ENCODE measurements at places on chromosomes 11 and 22.
A peak's percentile ranks its signal among the peaks of the same experiment; 100 is the strongest.

- DNase-seq, result no peak
Measured at GRCh38 chr22:43846966-43847365, 15.3 kb downstream of the SULT4A1 start.

- DNase-seq, result no peak
Measured at GRCh38 chr11:117735350-117735977, 61.6 kb downstream of the DSCAML1 start.

DNA sequence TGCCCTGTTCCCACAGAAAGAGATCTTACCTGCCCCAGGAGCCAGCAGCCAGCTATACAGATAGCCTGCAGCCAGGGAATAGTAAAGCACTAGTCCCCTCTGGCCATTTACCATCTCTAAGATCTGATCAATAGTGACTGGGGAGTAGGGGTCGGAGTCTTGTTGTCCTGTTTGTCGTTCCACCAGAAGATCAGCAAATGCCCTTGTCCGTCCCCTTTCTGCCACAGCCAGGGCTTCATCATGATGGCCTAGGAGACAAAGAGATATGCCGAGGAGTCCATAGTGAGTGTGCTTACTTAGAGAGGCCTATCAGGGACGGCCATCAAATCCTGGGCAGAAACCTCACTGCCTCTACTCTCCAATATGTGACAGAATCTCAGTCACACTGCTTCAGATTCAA lies 177.1 kb upstream of the PITPNB start:
- no peak for DNase-seq

- DNase-seq, result no peak
Measured at GRCh38 chr22:35605851-35606481, 11.2 kb downstream of the MB start.

DNA sequence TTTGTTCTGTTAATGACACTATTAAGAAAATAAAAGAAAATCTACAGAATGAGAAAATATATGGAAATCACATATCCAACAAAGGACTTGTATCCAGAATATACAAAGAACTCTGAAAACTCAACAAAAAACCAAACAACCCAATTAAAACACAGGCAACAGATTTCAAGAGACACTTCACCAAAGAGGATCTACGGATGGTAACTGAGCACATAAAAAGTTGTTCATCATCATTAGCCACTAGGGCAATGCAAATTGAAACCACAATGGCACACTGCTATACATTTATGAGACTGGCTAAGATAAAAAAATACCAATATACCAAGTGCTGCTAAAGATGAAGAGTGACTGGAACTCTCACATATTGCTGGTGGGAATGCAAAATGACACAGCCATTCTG lies 34.5 kb upstream of the SLC25A1 start:
- no peak for DNase-seq

DNA sequence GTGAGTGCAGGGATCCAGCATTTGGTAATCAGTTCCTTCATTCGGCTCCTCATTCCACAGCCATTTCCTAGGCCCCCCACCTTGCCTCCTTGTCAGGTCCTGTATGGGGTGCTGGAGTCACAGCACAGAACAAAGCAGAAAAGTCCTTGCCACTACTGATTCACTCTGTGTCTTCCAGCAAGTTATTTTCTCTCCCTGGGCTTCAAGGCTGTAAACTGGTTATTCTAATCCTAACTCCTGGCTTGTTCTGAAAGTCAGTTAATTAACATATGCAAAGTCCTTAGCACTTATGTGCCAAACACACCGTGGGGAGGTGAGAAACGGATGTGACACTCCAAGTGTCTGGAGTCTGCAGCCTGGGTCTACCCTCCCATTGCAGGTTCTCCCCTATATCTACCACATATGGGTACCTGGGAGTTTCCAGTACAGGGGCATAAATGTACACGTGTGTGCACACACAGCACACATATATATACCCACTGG lies 30.6 kb upstream of the PDE2A start:
- DNase-seq, result no peak

DNA sequence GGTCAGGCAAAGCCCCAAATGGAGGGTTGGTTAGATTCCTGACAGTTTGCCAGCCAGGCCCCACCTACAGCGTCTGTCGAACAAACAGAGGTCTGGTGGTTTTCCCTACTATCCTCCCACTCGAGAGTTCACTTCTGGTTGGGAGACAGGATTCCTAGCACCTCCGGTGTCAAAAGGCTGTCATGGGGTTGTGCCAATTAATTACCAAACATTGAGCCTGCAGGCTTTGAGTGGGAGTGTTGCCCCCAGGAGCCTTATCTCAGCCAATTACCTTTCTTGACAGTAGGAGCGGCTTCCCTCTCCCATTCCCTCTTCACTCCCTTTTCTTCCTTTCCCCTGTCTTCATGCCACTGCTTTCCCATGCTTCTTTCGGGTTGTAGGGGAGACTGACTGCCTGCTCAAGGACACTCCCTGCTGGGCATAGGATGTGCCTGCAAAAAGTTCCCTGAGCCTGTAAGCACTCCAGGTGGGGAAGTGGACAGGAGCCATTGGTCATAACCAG lies 4.7 kb upstream of the TTC36 start:
- DNase-seq, result no peak

DNA sequence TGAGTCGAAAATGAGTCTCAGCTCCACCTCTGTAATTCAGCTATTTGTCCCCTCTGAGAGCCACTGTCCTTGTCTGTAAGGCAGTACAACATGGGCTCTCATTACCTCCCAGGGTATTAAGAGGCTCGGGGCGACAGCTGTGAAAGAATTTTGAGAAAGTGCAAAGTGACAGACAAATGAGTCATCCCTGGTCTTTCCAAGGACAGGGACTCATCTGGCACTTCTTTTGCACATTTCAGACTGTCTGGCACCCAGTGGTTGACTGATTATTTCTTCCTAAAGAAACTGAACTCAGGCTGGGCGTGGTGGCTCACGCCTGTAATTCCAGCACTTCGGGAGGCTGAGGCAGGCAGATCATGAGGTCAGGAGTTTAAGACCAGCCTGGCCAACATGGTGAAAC lies 62.1 kb upstream of the ARFGAP3 start:
- no peak for DNase-seq

GRCh38 chr22:29323641-29324040 lies 8.1 kb upstream of the RASL10A start:
- no peak for DNase-seq

GRCh38 chr11:4936745-4937144 lies 10.7 kb downstream of the OR51A4 start:
- DNase-seq, result no peak

GRCh38 chr11:119538753-119539152 lies 115.8 kb upstream of the THY1 start:
- DNase-seq, result no peak

- no peak for DNase-seq
Measured at GRCh38 chr11:67197606-67198005, 68.7 kb upstream of the GRK2 start.

- no peak for DNase-seq
Measured at GRCh38 chr11:65182258-65183170, 786 bp downstream of the CAPN1 start.

DNA sequence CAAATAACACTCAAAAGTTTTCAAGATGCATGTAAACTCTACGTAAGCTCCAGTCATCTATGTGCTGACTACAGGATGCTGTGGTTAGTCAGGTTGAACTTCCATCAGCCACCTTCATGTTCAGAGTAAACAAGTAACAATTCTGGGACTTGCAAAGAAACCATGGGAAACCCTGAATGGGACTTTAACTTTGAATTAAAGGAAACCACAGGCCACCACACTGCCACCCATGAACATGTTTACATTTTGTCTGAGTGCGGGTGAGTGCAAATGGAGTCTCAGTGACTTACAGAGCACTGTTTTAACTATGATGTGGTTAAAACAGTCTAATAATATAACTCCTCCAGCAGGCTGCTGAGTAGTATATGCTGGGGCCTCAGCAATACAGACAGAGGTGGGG lies 12.9 kb upstream of the SYTL2 start:
- DNase-seq, result peak; percentile 88

DNA sequence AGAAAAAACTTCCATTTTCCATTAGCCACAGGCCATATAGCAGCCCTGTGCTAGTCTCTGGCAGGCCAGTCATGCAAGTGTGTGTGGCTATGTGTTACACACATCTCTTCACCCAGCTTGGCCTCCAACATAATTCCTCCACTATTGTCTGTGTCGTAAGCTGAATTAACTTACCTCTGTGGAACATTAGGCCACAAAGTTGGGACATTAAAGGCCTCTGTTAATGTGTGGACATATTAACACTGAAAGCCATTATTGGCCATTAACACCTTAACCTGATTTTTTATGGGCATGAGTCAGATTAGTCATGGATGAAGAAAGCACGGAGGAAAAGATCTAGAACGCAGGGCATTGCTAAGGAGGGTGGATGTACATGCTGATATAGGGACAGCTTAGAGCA lies 100.1 kb downstream of the DBX1 start:
- no peak for DNase-seq

- DNase-seq, result peak; percentile 57
Measured at GRCh38 chr22:30309951-30310741, 16.6 kb downstream of the TBC1D10A start.

DNA sequence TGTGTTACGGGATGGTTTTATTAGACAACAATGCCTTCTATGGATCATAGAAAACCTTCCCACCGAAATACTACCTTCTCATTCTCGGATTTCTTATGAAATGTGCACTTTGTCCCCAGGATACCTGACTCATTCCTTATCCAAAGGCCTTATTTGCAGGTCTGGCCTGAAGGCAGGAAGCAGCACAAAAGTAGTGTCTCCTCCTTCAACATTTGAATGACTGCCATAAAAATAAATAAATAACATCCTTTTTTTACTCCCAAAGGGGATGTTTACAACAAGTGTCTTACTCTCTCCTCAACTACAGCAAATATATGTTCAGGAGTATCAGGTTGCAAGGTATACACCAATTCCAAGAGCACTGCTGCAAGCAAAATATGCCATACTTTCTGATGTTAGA lies 41.6 kb upstream of the PAK1 start:
- no peak for DNase-seq

GRCh38 chr11:75029836-75030631 lies 41.3 kb downstream of the NEU3 start:
- DNase-seq, result no peak

GRCh38 chr11:8230178-8230859 lies 33.4 kb downstream of the LMO1 start:
- DNase-seq, result no peak

DNA sequence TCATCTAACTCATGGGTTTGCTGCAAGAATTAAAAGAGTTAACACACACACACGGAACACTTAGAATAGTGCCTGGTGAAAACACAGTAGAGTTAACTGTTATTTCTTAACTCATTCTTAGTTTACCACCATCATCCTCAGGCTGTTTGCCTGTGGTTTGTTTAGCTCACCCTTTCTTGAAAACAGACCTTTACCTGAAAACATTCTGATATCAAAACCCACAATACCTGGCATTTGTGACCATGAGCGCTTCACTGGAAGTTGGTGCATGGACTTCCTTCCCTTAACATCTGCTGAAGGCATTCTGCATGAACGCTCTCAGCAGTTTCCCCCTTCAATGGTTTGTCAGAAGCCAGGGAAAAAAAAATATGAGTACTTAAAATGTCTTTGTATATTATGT lies 256.0 kb downstream of the ETS1 start:
- no peak for DNase-seq

DNA sequence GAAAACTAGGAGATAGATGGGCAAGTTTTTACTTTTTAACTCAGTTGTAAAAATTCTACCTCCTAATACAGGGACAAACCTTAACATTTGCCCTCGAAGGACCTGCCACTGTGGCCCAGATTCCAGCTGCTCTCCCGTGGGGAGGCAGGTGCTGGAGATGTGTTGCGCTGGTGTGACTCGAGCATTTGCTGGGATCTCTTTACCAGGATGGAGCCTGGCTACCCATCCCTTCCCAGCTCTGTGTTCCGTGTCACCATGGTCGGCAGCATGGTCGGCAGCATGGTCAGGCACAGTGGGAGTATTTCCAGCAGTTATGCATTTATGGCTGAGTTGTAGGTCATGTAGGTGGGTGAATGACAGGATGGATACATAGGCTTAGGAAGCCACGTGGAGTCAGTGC lies 41.1 kb downstream of the OTOG start:
- no peak for DNase-seq

DNA sequence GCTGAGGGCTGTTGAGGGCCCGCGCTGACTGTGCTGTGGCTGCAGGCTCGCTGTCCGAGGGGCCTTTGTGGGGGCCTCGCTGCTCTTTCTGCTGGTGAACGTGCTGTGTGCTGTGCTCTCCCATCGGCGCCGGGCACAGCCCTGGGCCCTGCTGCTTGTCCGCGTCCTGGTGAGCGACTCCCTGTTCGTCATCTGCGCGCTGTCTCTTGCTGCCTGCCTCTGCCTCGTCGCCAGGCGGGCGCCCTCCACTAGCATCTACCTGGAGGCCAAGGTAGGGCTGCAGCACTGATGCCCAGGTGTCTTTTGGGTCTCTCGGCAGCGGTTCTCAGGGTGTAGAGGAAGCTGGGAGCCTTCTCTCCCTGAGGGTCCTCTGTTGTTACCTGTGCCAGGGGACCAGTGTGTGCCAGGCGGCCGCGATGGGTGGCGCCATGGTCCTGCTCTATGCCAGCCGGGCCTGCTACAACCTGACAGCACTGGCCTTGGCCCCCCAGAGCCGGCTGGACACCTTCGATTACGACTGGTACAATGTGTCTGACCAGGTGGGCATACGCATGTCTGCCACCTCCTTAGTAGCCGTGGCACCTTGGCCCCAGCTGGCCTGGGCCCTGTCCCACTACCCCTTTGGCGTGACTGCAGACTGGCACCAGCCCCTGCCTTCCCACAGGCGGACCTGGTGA lies 2.2 kb downstream of the GPR137 start:
- DNase-seq, result no peak

- DNase-seq, result no peak
Measured at GRCh38 chr11:129077191-129077590, 114.9 kb downstream of the ARHGAP32 start.

GRCh38 chr11:61037441-61038093 lies 64.7 kb upstream of the CD5 start:
- no peak for DNase-seq

DNA sequence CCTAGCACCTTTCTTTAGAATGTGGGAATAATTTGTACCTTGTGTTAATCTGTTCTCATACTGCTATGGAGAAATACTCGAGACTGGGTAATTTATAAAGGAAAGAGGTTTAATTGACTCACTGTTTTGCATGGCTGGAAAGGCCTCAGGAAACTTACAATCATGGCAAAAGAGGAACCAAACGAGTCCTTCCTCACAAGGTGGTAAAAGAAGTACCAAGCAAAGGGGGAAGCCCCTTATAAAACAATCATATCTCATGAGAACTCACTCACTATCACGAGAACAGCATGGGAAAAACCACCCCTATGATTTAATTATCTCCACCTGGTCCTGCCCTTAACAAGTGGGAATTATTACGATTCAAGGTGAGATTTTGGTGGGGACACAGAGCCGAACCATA lies 127.1 kb upstream of the ANO3 start:
- no peak for DNase-seq

- DNase-seq, result no peak
Measured at GRCh38 chr22:46574993-46575910, 37.8 kb upstream of the CELSR1 start.

GRCh38 chr11:18105802-18106574 lies at the start of gene SAAL1:
Gene SAAL1, minus strand, starts transcription at chr11:18106082. Its CDS starts 41 bp downstream, at chr11:18106041.
- peak; percentile 91 for DNase-seq

DNA sequence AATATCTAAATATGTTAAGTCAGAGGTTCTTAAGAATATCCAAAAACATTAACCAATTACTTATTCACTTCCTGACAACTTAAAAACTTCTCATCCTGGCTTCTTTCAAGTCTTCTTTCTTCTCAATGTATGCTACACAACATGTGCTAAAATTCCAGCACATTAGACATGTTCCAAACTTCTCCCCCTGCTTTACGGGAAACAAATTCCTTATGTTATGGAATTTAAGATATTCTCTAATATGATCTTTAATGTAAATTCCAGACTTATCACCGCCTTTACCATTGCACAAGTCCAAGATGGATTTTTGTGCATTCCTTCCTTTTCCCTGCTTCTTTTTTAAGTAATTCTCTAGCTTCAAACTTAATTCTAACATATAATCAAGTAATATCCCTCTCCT lies 964.5 kb upstream of the CHORDC1 start:
- DNase-seq, result no peak

Measured in activated CD4-positive, alpha-beta T cell treated with anti-CD3 and anti-CD28 coated beads, Interleukin-2, amount 10 ng/mL, durations not matched to agents 7 days and 5 days (primary cell).